ENCODE measurements at places on chromosomes 5 and 9.

- DNase-seq: peak; percentile 37
Measured at GRCh38 chr9:14097215-14097614, 216.7 kb downstream of the NFIB start.

DNA sequence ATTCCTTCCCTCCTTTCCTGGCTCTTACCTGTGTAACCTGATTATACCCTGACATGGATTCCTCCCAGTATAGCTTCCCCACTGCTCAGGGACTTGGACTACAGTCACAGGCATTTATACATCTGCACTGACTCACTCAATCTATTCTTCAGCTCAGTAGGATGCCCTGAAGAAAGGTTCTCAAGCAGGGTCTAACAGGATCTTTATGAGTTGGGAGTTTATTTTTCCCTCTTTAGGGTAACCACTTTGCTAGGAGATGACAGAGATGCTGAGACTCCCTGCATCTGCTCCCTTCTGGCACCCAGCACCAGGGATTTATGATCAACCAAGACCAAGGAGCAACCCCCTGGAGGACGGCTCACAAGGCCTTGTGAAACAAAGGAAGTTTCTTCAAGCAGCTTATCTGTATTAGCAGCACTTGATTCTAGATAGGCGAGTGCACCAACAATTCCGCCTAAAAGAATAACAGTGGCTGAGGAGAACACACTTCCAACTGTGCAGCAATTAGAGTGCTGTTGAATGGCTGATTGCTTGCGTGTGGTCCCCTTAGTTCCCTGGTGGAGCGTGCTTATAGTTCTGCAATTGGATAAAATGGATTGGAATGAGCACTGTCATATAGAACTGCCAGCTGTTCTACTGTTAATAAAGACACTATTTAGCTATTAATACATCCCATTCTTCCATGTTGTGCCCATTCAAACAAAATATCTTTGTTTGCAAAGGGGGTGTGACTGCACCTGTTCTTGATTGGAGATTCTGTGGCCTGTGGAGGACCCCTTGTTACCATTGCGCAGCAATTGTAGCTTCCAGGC is 482.6 kb downstream of the ZNF608 start:
- DNase-seq: no peak

- DNase-seq: no peak
Measured at GRCh38 chr5:982377-983237, 26.0 kb upstream of the NKD2 start.

- no peak for DNase-seq
Measured at GRCh38 chr9:104826079-104826775, 62.3 kb downstream of the NIPSNAP3B start.

DNA sequence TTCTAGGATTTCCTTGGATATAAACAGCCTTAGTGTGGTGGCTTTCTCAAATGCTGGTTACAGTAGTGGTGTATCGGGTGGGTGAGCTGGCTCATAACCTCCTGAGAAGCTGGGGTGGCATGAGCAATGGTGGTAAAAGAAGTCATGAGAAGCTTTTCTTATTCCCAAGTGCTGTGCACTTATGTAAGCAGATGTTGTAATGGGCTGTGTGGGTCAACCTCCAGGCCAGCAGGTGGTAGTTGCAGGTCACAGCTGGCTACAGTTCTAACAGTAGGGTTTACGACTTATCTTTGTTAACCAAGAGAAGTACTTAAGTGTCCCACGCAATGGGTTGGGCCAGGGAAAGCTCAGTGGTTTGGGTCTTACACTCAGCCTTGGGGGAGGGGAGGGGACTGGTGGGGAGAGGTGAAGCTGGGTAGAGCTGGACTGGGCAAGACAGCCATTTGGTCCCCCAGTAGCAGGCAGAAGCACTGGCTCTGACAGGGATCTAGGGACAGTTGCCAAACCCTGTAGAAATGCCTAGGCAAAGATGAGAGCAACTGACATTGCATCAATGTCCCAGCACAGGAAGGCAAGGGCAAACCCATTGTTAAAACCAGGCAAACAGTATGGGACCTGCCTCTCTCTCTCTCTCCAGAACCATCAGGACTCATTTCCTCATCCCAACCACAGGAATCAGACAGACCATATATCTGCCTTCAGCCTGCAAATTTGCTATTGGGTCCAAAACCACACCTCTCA is 76.8 kb downstream of the RNF130 start:
- DNase-seq: no peak

DNA sequence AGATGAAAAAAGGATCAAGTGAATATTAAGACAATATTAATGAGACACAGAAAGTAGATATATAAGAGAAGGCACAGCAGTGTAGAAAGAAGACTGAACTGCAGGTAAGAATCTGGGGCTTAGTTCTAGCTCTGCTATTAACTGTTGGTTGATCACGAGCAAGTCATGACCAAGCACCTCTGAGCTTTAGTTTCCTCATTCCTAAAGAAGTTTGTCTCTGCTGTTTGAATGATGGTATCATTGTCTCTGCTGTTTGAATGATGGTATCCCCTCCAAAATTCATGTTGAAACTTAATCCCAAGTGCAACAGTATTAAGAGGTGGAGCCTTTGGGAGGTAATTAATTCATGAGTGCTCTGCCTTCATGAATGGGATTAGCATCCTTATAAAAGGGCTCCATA is 2.5 kb upstream of the NME5 start:
- DNase-seq: no peak

DNA sequence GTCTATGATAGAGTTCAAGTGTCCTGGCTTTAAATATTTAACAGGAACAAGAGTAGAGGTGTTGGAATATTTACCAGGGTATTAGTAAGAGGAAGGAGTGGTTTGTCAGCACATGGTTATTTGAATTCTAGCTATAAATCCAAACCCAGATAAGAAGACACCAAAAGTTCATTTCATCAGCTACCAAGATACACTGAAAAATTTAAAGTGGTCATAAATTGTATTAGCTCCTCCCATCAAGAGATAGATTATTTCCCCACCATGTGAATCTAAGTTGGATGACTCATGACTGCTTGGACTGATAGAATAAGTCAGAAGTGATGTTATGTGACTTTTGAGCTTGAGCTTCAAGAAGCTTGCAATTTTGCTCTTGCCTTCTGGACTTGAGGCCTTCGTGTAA is 72.1 kb upstream of the GRAMD2B start:
- DNase-seq: peak; percentile 88

DNA sequence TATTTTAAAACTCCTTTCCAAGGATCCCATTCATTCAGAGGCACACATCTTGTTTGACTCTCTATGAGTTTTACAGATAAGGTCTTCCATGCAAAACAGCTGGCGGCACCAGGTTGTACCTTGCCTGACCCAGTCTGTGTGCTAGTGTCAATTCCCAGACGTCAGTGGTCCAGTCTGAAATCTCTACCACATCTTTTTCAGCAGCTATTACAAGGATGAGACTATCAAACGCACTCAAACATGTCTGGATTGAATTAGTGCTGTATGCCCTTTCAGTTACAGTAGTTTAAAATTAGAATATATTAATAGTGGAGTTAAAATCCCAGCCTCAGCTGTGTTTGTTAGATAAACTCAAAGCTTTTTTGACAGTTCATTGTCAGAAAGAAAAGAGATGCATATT is 11.7 kb downstream of the CDC14B start:
- peak; percentile 16 for DNase-seq

DNA sequence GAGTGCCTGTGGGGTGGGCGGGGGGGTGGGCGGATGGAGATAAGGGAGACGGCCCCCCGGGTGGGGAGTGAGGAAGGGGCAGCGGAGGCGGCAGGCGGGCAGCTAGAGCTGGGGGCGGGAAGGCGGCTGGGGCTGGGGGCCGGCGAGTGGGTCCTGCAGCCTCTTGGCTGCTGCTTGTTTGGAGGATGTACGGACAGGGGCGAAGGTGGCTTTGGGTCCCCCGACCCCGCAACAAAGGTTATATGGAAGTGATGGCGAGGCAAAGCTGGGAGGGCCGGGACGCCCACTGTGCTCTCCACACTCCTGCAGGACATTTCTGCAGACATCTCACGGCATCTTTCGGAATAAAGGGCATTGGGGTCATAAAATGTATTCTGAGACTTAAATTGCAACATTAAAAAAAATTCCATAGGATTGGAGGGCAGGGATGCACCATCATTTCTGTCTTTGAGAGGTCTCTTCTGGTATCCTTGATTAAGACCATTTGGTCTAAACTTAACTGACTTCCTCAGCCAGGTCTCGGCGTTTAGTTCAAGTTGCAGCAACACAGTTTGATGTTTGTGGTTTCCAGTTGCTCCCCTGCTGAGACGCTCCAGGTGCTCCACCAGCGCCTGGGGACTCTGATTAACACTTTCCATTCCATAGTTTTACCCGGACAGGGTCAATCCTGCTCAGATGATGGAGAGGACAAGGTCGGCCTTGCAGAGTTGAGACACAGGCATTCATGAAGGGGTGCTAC is 101.6 kb upstream of the SSBP2 start:
- peak; percentile 88 for DNase-seq

DNA sequence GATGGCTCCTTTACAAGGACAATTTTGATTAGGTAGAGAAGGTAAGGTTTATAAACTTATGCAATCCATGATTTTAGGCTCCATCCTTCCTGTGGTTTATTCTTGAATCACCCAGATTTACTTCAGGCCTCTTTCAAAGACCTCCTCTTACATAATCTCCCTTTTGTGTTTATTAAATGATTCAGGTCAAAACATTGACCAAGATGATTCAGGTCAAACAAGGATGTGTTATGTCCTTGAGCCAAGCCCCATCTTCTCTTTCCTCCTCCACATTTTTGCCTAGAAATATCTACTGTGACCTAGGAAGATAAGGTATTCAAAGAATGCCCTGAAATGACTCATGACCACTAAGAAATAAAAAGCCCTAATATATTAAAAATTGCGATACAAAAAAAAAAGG is 31.8 kb upstream of the TLR4 start:
- peak; percentile 44 for DNase-seq

GRCh38 chr5:130731839-130732238 is 433.2 kb downstream of the HINT1 start:
- no peak for DNase-seq

GRCh38 chr9:125485471-125486151 is 221.4 kb downstream of the MAPKAP1 start:
- DNase-seq: no peak

Data from fibroblast of upper back skin (primary cell).